ENCODE measurements at places on chromosomes 12 and 14.

- DNase-seq = no peak
Observed at GRCh38 chr12:66354291-66354690, 52.0 kb downstream of the HELB start.

- no peak for DNase-seq
Observed at GRCh38 chr12:62899568-62900390, 35.2 kb downstream of the PPM1H start.

DNA sequence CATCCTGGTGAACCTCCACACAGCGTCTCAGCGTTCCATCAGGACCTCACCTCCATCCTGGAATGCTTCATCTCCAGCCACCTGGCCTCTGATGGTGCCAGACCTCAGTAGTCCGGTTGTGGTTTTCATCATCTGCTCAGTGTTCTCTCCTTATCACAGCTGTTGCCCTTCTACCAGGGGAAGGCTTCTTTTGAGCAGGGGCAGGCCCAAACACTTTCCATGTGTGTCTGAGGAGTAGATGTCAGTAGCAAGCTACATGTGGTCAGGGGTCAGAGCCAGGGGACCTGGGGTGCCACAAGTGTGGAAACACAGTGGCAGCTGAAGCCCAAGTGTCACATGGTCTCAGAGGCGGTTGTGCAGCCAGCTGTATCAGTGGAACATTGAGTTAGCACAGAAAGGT lies 30.2 kb upstream of the FGD4 start:
- no peak for DNase-seq

DNA sequence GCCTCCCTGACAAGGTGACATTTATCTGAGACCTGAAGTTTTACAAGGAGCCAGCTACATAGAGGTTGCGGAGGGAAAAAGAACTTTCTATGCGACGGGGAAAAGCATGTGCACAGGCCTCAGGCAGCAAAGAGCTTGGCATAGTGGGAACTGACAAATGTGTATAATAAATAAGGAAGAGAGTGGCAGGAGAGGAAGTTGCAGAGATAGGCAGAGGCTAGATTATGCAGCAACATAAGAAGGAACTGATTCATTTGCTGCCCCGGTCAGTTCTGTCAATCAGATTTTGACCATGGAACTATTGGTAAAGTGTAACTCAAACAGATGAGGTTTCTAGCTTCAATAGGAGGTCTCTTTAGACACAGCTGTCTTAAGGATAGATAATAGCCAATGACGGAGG lies 33.7 kb upstream of the RIC8B start:
- no peak for DNase-seq
